AG10803 (cell line): ENCODE measurements at places on chromosomes 4 and X.

DNA sequence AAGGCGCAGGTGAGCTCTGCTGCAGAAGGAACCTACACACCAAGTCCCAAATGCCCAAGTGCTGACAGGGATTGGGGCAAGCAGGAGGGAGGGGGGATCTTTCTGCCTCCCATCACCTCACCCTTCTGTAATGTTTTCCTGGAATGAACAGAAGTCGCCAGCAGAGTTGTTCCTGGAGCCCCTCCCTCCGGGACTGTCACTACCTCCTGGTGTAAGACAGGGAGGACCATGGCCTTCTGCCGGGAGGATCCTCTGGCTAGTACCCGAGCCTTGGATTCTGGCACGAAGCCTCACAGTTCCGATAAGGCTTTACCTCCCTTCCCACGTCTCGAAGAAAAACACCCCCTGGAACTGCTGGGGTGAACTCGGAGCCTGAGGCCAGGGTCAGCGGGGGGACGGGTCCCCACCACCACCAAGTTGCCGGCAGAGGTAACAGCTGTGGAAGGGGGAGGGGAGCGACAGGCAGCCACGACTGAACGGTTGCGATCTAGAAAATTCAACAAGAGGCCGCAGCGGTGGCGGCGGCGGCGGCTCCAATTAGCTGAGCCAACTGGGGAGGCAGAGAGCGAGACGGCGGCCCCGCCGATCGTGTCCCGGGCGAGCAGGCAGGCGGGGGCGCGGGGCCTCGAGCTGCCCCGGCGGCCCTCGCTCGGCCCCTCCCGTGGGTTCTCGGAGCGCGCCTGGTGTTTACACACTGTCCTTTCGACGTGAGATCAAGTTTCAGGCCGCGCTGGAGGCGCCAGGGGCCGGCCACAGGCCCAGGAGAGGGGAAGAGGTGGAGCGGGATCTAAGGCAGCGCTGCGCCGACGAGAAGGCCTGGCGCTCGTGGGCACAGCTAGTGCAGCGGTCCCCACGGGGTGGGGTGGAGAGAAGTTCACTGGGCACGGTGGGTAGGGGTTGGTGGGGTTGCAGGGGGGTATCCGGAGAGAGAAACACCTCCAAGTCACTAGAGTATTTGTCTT is 53.7 kb upstream of the BCOR start:
- DNase-seq: no peak

DNA sequence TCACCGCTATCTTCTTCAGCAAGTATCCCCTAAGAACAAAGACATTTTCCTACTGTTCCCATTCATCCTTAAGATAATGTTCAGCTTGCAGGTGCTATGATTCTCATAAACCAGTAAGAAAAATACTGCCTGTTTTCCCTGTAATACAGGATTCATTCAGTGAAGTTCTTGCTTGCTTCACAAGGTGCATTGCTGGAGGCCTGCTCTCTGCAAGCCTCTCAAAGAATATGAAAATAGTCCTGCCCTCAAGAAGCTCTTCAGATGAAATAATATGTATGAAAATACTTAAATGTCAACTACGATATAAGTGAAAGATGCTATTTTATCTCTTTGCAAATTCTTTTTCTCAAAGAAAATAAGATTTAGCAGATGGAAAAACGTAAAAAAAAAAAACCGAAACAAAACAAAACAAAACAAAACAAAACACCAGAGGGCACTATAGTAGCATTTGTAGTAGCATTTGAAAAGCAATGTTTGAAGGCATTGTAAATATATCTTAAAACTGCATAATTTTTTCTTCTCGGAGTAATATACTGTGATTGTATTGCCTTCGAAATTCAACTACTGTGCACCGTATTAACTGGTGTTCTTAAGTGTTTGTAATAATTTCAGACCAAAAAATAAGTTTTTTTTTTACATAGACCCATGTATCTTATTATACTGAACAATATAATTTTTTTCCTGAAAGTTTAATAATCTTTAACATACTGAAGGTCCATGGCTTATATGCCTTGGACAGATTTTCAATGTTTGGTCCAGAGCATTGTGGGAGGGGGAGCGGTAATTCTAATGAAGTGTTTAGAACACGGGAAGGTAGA is 26.0 kb downstream of the ADH4 start:
- DNase-seq: peak; percentile 38

- peak; percentile 3 for DNase-seq
These were observed 85.1 kb upstream of the ADAD1 start for GRCh38 chr4:122293374-122294365.

DNA sequence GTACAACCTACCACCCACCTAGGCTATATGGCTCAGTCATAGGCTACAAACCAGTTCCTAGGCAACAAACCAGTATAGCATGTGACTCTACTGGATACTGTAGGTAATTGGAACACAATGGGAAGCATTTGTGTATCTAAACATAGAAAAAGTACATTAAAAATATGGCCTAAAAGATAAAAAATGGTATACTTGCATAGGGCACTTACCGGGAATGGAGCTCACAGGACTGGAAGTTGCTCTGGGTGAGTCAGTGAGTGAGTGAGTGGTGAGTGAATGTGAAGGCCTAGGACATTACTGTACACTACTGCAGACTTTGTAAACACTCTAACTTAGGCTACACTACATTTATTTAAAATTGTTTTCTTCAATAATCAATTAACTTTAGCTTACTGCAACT is 139.2 kb upstream of the RBPJ start:
- DNase-seq: no peak

- peak; percentile 16 for DNase-seq
These were observed 28.1 kb downstream of the SLC30A9 start for GRCh38 chr4:42018451-42018850.

DNA sequence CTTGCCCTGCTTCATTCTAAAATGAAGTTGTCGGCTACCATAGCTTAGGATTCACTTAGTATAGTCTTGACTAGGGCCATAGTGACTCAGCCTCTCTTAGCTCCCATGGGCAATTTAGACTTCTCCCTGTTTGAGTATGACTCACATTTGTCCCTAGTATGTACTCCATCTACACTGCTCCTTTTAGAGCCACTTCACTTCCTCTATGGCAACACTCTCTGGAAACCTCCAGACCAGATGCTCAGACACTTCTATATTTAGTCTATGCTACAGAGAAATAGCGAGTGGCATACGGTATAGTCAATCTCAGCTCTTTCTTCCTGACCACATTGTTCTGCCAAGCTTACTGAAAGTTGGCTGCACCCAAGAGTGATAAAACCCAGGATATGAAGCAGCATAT is 11.2 kb downstream of the MEPE start:
- peak; percentile 82 for DNase-seq

- DNase-seq: no peak
These were observed 36.8 kb upstream of the TMEM184C start for GRCh38 chr4:147580396-147580795.

DNA sequence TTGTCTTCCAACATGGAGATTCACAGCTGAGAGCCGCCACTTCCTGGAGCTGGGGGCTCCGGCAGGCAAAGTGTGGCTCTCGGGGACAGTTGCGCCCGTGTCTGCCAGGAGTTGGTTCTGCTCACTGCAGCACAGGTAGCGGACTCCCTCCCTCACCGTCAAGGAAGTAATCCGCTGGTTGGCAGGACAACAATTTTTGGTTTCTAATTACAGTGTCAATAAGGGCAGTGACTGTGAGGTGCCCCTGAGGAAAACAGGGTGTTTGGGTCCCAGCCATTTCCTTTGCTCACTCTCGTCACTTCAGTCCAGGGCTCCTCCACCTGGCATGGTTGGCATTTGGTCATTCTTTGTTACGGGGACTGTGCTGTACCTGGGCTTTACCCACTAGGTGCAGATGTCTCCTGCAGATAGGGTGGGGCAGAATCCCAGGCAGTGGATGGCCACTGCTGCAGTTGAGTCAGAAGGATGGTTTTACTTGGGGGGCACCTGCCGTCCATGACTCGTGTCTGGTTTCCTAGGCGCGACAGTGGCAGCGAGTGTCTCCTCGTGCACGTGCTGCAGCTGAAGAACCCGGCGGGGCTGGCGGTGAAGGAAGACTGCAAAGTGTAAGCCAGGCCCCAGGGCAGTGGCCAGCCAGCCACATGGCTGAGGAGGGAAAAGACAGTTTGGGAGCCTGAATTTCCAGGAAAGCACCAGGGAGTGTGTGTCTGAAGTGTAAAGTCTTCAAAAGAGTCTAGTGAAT is 32.1 kb upstream of the CLCN4 start:
- DNase-seq: no peak

DNA sequence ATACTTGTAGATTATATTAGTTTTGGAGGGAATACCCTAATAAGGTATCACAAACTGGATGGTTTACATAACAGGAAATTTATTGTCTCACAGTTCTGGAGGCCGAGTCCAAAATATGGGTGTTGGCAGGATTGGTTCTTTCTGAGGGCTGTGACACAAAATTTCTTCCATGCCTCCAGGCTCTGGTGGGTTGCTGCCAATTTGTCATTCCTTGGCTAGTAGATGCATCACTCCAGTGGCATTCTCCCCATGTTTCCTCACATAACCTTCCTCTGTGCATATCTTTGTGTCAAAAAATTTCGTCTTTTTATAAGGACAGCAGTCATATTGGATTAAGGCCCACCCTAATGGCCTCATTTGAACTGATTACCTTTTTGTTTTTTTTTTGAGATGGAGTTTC is 49.3 kb downstream of the APELA start:
- peak; percentile 90 for DNase-seq

- no peak for DNase-seq
These were observed 71.6 kb downstream of the ADAM29 start for GRCh38 chr4:174989791-174990190.

- DNase-seq: no peak
These were observed 2.2 kb downstream of the NEXMIF start for GRCh38 chrX:74922922-74923543.

- DNase-seq: no peak
These were observed 28.7 kb downstream of the SAT1 start for GRCh38 chrX:23811656-23812055.

DNA sequence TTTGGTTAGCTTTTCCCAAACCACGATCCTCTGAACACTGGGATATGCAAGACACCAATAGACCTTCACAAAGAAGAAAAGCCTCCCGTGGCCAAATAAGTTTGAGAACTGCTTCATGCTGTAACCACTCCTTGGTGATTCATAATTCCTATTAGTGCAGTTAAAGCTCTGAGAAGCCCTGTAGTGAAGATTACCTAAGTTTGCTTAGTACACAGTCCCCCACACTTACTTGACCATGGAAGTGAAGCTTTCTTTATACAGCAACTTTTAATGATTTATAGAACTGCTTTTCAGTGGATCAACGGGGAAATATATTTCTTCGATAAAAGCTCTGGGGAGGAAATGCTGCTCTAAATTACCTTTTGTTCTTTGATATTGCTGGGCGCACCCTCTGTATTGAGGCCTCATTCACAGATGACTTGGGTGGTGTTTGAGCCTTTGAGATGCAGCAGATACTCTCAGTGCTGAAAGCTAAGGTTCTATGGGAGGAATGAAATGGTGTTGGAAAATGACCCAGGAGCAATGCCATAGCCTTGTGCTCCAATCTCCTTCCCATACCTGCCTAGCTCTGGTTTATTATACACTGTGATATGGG is 67.4 kb downstream of the CBLL2 start:
- peak; percentile 6 for DNase-seq

- DNase-seq: no peak
These were observed 41.8 kb upstream of the UNC5C start for GRCh38 chr4:95590615-95591014.

DNA sequence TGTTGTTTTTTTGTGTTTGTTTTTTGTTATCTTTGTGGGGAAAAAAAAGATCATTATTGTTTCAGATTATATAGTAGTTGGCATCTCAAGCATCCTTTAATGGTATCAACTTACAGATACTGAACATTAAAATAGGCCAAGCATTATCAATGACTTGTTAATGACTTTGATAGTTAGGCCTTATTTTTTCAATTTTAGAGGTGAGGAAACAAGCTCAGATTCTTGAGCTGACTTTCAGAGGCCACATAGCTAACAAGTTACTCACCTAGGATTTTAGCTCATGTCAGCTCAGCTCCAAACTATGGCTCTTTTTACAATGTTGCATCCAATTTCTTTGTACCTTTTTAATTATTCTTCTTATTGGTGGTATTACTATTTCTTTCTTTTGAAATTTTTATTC is 471 bp upstream of the PLAC8 start:
- DNase-seq: peak; percentile 79

GRCh38 chr4:61877266-61877665 is 677.1 kb downstream of the ADGRL3 start:
- DNase-seq: no peak

DNA sequence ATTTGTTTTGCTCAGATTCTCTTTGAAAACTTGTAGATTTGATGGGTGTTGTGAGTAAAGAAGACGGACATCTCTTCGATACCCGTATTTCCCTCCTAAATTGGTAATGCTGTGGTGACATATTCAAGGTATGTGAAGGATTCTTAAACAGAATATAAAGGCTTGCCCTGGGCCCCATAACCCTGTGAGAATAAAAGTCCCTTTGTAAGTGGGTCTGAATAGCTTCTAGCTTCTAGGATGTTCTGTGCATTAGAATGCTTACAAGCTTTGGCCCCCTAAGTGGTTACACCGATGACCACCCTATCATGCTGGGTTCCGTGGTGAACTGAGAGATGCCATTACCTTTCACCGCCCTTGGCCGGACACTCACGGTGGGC is 574 bp upstream of the MOB1B start:
- no peak for DNase-seq

DNA sequence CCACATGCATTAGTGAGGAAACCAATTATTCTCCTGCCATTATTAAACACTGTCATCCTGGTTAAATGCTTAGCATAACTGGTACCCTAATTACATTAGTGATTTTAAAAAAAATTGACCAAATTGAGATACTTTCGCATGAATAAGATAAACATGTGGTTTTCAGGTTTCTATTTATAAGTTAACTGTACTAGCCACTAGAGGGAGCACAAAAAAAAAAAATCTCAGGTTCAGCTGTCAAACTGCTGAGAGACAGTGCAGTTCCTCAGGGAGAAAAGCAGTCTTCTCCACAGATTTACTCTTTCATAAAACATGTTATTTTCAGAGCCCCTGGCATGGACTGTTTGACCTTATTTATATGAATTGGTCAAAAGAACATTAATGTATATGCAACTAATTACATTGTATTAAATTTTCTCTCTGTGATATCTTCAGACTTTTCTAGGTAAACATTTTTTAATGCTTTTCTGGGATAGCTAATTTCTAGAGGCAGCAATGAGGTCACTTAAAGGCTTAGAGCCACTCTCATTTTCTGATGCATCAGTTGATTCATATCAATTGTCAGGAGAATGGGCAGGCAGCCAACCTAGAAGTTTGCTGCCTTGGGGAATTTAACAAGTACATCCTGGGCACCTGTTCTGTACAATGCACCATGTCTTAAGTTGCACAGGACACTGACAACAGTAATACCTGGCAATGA is 167.5 kb downstream of the CDS1 start:
- peak; percentile 52 for DNase-seq

GRCh38 chr4:108311313-108311712 is 142.6 kb upstream of the LEF1 start:
- no peak for DNase-seq
